GM13976 (cell line): ENCODE measurements at places on chromosomes 6 and 20.

DNA sequence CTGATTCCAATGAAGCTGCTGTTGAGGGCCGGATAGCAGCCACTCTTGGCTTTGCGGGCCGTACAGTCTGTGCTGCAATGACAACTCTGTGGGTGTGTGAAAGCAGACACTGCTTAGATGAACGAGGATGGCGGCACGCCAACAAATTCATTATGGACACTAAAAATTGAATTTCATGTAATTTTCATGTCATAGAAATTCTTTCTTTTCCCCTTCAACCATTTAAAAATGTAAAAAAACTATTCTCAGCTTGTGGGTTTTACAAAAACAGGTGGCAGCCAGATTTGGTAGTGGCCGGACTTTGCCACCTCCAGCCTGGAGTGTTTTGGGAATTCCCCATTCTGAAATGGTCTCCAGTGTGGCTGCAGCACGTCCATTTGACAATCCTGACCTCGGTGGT lies 26.0 kb downstream of the MAS1 start:
- no peak for DNase-seq

- no peak for DNase-seq
These were observed 69.9 kb upstream of the SCGN start for GRCh38 chr6:25582101-25582500.

GRCh38 chr20:14234666-14235295 lies 102.6 kb downstream of the FLRT3 start:
- no peak for DNase-seq

- DNase-seq, result peak; percentile 33
These were observed 22.8 kb upstream of the RAB22A start for GRCh38 chr20:58286729-58287128.

DNA sequence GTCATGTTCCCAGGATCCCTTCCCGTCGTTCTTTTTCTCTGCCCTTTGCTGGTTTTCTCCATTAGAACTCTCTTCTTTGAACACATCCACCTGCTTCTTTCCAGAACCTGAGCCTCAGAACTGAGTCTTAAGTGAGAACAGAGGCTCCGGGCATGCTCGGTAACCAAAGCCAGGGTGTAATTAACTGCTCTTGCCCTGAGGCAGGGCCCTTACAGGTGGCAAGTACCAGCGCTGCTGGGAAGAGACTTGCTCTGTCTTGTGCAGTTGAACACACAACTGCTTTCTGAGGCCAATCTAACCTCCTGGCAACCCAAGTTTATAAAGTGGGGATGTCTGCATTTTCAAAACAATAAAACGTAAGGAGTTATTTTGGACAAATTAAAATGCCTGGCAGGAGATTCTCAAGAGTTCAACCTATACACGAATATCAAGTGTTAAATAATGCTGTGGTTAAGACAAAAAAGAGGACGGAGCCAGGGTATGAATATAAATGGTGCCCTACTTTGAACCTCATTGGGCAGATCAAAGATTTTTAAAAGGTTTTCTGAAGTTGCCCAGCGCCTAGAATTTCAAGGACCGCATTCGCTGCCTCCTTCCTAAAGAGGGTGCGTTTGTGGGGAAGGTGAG lies 12.4 kb upstream of the DEK start:
- DNase-seq, result no peak

DNA sequence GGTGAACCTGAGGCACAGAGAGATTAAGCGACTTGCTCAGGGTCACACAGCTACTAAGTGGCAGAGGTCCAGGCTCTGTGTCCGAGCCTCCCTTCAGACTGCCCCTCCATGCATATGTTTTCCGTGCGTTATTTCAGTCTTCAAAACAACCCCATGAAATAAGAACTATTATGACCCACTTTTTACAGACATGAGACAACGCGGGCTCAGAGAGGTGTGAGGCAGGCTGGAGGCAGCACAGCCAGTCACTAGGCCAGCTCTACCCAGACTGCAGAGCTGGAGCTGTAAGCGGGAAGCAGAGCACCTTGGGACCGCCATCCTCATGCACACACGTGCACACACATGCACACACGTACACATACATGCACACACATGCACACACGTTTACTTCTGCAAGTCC lies 62.3 kb downstream of the PSMG4 start:
- DNase-seq, result no peak

- no peak for DNase-seq
These were observed 17.9 kb downstream of the SNX5 start for GRCh38 chr20:17950670-17951069.

DNA sequence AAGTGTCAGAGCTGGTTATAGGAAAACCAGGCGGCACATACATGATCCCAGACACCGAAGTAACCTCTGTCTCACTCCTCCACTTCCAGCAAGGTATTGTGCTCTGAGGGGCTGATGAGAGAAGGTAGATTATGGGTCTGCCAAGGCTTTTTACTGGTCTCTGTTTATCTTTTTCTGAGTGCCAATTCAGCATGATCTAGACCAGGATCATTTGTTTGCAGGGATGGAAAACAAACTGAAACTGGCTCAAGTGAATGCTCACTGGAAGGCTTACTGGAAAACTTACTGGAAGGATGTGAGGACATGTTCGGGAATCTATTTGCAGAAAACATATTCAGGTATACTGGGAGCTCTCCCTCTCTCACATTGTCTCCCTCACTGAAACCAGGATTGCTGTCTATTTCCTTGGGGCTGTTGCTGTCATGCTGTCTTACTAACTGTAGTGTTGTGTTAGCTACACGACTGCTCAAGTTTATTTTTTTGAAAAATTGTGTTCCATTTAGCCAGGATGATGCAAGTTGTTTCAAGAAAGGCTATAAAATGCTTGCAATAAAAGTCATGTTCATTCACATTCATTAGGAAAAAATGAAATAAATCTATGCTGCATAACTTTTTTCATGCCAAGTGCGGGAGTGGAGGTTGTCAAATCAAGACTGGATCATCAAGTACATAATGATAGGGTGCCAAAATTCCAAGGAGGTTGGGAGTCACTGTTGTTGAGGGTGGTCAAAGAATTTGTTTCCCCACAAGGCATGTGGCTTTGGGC lies 37.0 kb downstream of the KLHL31 start:
- DNase-seq, result no peak
